ENCODE measurements at places on chromosomes 12 and 14.

- no peak for DNase-seq
Observed at GRCh38 chr12:124377981-124378509, 83.2 kb downstream of the RFLNA start.

DNA sequence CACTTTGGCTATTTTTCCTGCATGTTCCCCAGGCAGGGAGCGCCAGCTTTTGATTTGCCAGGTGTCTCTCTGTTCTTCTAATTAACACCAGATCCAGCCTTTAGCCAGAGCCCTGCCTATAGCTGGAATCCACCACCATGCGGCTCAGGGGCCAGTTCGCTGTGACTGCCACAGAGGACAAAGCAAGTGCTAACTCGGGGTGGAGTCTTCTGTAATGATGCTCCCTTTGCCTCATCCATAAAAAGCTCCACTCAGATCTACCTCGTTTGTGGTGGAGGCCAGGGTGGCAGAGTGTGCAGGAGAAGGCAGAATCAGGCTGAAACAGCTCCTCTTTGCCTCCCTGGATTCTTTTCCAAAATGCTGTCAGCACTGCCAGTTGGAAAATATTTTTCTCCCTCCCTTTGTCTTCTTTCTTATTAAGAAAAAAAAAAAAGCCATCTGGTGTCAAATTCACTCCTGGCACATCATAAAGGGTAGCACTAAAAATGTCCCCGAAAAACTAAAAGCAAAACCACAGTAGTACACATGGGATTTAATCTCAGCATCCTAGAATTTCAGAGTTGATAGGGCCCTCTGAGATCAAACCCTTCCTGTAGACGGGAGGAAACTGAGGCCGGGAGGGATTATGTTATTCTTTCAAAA is 18.0 kb upstream of the CTDSP2 start:
- peak; percentile 46 for DNase-seq

DNA sequence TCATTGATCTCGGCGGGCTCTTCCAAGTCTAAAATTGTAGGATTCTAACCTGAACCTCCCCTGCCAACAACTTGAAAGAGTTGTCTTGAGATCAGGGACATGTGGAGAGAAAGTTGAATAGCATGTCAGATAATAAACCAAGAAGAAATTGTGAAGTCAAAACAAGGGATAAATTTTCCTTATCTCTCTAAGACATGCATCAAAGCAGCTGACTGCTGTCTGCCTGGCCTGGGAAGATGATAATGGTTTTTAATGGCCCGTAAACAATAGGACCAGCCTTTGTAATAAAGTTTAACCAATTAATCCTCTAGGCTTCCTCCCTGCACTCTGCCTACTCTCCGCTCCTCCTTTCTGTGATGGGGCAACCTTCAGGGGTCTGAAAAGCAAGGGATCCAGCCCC is 67.9 kb downstream of the DPF3 start:
- DNase-seq: no peak

- DNase-seq: no peak
Observed at GRCh38 chr14:28143316-28143715, 623.3 kb upstream of the FOXG1 start.

DNA sequence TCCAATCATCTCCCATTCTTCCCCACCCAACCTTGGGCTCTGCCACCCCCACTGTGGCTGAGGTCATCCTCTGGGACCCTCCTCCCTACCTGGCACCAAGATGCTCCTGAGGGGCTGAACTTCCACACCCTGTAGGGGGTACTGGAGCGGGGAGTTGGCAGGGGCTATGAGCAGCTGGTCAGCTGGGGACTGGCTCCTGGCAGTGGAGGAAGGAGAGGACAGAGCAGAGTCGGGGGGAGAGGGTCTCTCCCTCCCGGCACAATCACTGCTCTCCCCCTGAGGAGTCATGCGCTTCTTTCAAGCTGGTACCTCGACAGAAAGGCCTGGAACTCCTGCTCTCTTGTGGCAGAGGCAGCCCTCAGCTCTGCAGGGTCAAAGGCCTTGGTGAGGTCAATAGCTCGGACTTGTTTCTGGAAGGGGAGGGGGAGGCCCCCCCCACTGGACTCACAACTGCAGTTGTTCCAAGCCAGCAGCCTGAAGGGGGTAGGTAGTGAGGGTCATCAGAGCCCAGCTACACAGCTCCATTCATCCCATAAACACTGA is 2.0 kb downstream of the B4GALNT1 start:
- no peak for DNase-seq

DNA sequence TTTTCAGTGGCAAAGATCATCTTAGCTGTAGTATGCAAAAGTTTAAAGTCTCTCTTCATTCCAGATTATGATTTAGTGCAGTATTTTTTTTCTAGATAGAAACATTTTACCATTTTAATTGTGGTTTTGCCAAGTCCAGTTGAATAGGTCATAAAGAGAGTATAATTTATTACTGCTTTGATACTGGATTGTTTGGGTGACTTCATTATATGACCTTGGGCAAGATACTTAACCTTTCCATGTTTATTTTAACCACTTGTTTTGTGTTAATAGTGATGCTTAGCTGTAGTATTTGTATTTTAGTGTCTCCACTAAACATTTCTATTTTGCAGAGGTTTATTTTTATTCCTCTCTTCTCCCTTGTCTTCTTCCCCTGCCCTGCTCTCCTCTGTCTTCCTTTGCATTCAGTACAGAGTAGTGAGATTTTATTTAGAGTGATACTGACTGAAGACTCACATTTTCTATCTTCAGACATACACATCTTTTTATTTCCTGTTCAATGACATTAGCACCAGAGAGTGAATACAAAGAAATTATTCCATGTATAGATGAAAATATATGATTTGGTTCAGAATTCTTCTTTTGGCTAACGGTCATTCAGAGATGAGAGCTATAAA is 215.2 kb downstream of the ERC1 start:
- DNase-seq: no peak

GRCh38 chr12:19799216-19799615 is 359.9 kb downstream of the AEBP2 start:
- no peak for DNase-seq

DNA sequence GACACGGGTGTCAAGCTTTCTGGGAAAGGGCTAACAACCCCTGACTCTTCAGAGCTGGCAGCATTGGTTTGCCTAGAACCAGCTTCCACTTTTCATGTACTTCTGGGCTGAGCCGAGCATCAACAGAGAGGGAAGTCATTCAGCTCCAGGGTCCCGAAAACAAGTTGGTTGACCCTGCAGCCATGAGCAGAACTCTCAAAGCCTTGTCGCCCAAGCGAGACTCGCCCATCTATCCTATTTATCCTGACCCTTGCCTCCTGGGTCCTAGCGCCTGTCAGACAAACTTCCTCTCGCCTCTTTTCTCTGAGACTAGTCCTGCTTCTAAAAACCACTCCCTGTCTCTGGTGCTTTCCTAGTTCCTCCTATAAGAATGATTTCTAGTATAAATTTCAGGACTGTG is 47.9 kb downstream of the ASCL4 start:
- no peak for DNase-seq

- DNase-seq: no peak
Observed at GRCh38 chr12:111664961-111665865, 20.5 kb downstream of the BRAP start.

GRCh38 chr12:52912711-52913430 is 8.0 kb upstream of the KRT8 start:
- DNase-seq: no peak

GRCh38 chr14:96803958-96804357 is 6.8 kb downstream of the VRK1 start:
- DNase-seq: no peak

DNA sequence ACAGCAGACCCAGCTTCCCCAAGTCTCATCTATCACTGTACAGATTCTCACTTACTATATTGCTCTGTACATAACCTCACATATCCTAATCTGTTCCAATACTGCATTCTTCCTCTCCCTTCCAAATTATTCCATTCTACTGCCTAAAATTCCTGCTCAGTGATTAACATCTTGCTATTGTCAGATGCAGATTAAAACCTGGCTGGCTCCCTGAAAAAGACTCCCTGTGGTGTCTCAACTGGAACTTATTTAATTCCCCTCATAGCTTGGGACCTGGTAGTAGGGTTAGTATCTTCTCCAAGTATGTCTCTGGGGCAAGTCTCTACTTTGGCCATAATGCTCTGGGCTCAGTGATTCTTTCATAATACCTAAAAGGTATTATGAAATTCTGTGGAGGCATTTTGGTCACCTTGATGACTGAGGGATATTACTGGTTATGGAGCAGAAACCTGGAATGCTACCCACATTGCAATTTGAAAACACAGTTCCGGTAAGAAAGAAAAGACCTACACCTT is 55.8 kb downstream of the PAWR start:
- DNase-seq: no peak

DNA sequence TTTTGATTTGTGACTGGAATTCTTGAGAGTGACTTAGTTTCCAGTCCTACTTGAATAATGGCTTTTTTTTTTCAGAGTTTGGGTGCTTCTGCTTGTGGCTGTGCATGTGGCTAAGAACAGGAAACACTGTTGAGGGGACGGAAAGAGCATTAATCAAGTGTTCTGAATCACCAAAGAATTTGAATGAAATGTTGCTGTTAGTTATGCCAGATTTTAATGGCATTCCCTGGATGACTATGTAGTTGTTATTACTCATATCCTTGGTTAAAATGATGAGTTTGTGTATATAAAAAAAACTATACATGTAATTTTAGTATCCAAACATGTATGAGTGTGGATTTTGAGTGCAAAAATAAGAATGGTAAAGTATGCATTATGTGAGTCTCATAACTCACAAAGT is 347.9 kb downstream of the BCAT1 start:
- peak; percentile 67 for DNase-seq
